MCF 10A (cell line): ENCODE measurements at places on chromosomes 6 and 20. TPM values are rescaled to one million over a fixed set of nuclear protein-coding genes. Genes with fewer than 3 reads are reported as not detected.

Gene C6orf132
- total RNA-seq, result 19.5 and 31.9 TPM in 2 replicates

Gene TGM3
- not detected in 2 replicates for total RNA-seq

Gene SRF
- 29.7 and 32.1 TPM in 2 replicates for total RNA-seq

Gene RPS21
- total RNA-seq, result 1,978 and 2,055 TPM in 2 replicates

Gene VNN1
- 3.5 and 5.4 TPM in 2 replicates for total RNA-seq

Gene GINS1
- 5.2 and 6.0 TPM in 2 replicates for total RNA-seq

Gene NKX2-2
- total RNA-seq, result not detected in 2 replicates

Gene ERVFRD-1
- not detected in 2 replicates for total RNA-seq

Gene RAET1L
- total RNA-seq, result 1.2 TPM in 2 replicates

- no peaks in the 10 kb centered on the region for H3K27me3 ChIP-seq
- no peaks in the 10 kb centered on the region for H3K36me3 ChIP-seq
- DNase-seq, result no peak
- H3K27ac ChIP-seq, result no peak overlapping the region
- H3K4me3 ChIP-seq, result no peak overlapping the region
- H3K4me1 ChIP-seq, result no peaks in the 10 kb centered on the region
Measured at GRCh38 chr6:104597541-104598050, 262.1 kb downstream of the HACE1 start.

- no peak overlapping the region for H3K27ac ChIP-seq
- H3K27me3 ChIP-seq, result no peaks in the 10 kb centered on the region
- DNase-seq, result peak; percentile 51
- peaks cover 4% of the 10 kb centered on the region for H3K4me1 ChIP-seq
- H3K36me3 ChIP-seq, result peaks cover 44% of the 10 kb centered on the region
- no peak overlapping the region for H3K4me3 ChIP-seq
Measured at GRCh38 chr20:17617212-17617867, 47.5 kb downstream of the DSTN start.

GRCh38 chr6:43054206-43054943, 724 bp upstream of the CUL7 start:
- peak overlapping the region; percentile 96 for H3K4me3 ChIP-seq
- H3K27me3 ChIP-seq, result no peaks in the 10 kb centered on the region
- H3K36me3 ChIP-seq, result peaks cover 58% of the 10 kb centered on the region
- DNase-seq, result no peak
- peaks cover 36% of the 10 kb centered on the region for H3K4me1 ChIP-seq
- H3K27ac ChIP-seq, result peak overlapping the region; percentile 98

GRCh38 chr6:43061861-43062260, 2.4 kb downstream of the KLC4 start:
- H3K27ac ChIP-seq, result no peak overlapping the region
- no peaks in the 10 kb centered on the region for H3K27me3 ChIP-seq
- no peak overlapping the region for H3K4me3 ChIP-seq
- DNase-seq, result no peak
- peaks cover 34% of the 10 kb centered on the region for H3K36me3 ChIP-seq
- peaks cover 28% of the 10 kb centered on the region for H3K4me1 ChIP-seq

- H3K27ac ChIP-seq, result no peak overlapping the region
- peaks cover 6% of the 10 kb centered on the region for H3K4me1 ChIP-seq
- no peaks in the 10 kb centered on the region for H3K36me3 ChIP-seq
Measured at GRCh38 chr20:44650771-44651433, 597 bp downstream of the ADA start.

- peaks cover 90% of the 10 kb centered on the region for H3K36me3 ChIP-seq
- H3K4me1 ChIP-seq, result peaks cover 29% of the 10 kb centered on the region
- peak; percentile 92 for DNase-seq
- H3K27me3 ChIP-seq, result no peaks in the 10 kb centered on the region
- H3K4me3 ChIP-seq, result peak overlapping the region; percentile 90
- peak overlapping the region; percentile 83 for H3K27ac ChIP-seq
Measured at GRCh38 chr6:108565893-108566292, 5.2 kb downstream of the FOXO3 start.

DNA sequence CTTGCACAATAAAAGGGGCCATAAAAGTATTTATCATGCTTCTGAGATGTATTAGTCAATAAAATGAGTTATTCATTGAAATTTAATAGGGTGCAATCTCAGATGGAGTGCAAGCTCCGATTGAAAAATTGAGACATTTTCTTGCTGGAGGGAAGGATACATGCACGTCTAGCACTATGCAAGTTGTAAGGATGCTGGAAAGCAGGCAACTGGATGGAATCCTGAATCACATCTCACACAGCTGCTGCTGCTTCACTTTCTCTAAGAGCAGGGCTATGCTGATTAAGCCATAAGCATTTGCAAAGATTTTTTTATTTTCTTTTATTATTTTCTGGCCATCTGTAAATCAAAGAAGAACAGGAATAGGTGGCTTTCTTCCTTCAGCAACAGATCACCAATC, 308.8 kb upstream of the EPHA7 start:
- H3K4me1 ChIP-seq, result no peaks in the 10 kb centered on the region
- peaks cover 29% of the 10 kb centered on the region for H3K27me3 ChIP-seq
- DNase-seq, result no peak
- H3K4me3 ChIP-seq, result no peak overlapping the region
- no peak overlapping the region for H3K27ac ChIP-seq

DNA sequence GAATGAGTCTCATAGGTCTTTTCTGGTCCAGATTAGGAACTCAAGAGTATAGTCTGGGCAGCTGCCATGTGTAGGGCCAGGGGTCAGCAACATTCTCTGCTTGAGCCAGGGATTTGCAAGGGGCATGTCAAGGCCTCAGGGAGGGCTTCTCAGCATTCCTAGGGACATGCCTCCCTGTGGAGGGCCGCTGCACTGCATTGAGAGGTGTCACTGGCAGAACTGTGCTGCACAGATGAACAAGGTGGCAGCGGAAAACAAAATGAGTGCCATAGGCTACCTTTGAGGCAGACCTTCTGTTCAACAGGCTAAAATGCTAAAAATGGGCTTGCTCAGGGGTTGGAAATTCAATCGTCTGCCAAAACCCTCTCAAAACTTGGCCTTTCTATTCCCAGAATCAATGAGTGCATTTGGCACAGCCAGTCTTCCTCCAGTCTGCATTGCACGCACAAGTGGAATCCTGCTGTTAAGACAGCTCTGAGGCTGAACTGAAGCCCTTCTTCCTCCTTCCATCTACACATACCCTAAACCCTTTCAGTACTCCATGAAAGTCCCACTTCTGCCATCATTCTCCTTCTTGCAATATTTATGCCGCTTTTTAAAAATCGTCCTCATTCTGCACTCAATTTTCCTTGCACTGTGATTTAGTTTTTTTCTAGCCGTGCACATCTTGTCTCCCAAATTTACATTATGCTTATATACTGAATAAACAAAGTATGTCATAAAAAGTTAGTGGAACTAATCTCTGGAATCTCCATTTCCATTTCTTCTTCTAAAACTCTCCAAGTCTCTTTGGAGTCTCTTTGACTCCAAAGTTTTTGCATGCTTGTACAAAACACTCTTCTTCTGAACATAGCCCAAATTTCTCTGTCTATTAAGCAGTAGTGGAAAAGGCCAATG, 51.7 kb downstream of the SLC26A8 start:
- peaks cover 5% of the 10 kb centered on the region for H3K4me1 ChIP-seq
- no peak overlapping the region for H3K27ac ChIP-seq
- H3K36me3 ChIP-seq, result no peaks in the 10 kb centered on the region
- DNase-seq, result no peak
- H3K27me3 ChIP-seq, result no peaks in the 10 kb centered on the region
- no peak overlapping the region for H3K4me3 ChIP-seq
